Naive thymus-derived CD8-positive, alpha-beta T cell (primary cell): ENCODE measurements at places on chromosomes 1 and 21. TPM values are rescaled to one million over a fixed set of nuclear protein-coding genes. Genes with fewer than 3 reads are reported as not detected.

Gene TNFRSF18
- not detected for polyA plus RNA-seq

Gene HSPG2
- polyA plus RNA-seq = 0.76 TPM

Gene MEF2D
- polyA plus RNA-seq = 12.6 TPM

Gene SPATA45
- polyA plus RNA-seq = not detected

Gene F13B
- not detected for polyA plus RNA-seq

Gene HPCA
- polyA plus RNA-seq = not detected

Gene RASAL2
- polyA plus RNA-seq = not detected

Gene CRYBG2
- not detected for polyA plus RNA-seq

GRCh38 chr1:176073524-176074157 lies 133.4 kb downstream of the COP1 start:
- no peak overlapping the region for H3K27ac ChIP-seq
- no peak overlapping the region for H3K4me3 ChIP-seq
- H3K36me3 ChIP-seq = peaks cover 45% of the 10 kb centered on the region
- H3K27me3 ChIP-seq = no peaks in the 10 kb centered on the region
- no peak for DNase-seq

DNA sequence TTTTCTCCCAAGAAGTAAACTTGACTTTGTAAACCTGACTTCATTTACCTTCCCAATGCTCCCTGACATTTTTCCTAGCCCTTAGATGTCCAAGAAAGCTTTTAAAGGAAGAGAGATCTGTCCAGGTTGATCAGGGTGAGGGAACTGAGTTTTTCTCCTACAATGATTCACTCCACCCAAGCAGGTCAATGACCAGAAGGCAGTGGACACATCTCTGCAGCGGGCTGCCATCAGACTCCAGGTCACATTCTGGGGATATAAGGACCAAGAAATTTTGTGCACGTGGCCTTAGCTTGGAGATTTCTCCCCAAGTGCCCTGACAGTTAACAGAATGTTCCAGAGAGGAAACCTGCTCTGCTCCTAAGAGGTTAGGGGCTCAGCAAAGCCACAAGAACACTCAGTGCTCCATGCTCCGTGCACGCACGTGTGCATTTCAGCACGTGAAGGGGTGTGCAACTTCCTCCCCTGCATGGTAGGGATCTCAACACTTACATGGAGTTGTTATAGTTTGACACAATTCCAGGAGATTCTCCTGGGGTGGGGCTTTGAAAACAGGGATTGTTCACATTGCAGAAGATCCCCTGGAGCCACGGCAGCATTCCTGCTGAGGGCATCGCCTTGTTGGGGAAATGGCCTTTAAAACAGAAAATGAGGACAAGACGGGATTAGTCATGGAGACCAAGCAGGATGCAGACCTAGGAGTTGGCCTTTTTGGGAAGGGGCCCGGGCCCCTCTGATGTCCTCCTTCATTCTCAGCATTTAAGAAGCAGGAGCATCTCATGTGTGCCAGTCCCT lies 9.8 kb downstream of the ABCA4 start:
- no peak overlapping the region for H3K4me3 ChIP-seq
- no peak for DNase-seq
- H3K4me1 ChIP-seq = no peaks in the 10 kb centered on the region
- no peaks in the 10 kb centered on the region for H3K36me3 ChIP-seq

DNA sequence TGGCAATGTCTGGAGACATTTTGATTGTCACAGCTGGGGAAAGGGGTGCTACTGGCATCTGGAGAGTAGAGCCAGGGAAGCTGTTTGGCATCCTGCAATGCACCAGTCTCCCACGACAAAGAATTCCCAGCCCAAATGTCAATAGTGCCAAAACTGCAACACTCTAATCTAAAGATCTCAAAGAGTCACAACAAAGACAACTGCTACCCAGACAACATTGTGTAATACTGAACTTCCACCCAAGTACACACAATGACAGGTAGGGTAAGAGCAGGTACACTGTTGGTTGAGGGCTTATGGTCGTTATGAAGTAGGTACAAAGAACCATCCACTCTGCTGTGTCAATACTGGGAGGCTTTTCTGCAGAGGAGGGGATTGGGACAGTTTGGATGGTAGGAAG lies 8.2 kb upstream of the TMEM51 start:
- peaks cover 9% of the 10 kb centered on the region for H3K4me1 ChIP-seq
- peaks cover 88% of the 10 kb centered on the region for H3K27me3 ChIP-seq
- DNase-seq = no peak
- no peak overlapping the region for H3K27ac ChIP-seq
- no peaks in the 10 kb centered on the region for H3K36me3 ChIP-seq

GRCh38 chr1:180360333-180361075 lies 130.4 kb downstream of the LHX4 start:
- no peak overlapping the region for H3K4me3 ChIP-seq
- no peaks in the 10 kb centered on the region for H3K36me3 ChIP-seq
- DNase-seq = no peak

DNA sequence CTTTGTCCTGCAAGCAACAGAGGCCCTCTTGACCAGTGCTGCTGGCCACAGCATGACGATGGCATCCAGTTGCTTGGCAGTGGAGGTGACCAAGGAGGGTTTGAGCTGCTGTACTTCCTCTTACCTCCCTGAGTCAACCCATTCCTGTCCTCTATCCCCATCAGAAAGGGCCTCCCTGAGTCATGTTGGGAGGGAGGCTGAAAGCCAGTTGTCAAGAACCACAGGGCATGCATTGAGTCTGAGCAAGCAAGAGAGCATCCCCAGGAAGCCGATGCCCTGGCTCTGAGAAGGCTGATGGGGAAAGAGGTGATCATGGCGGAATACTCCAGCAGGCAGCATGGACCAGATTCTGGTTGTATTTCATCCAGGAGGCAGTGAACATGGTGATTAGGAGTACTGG lies 69.6 kb downstream of the LACTBL1 start:
- no peak for DNase-seq
- H3K4me3 ChIP-seq = no peak overlapping the region
- no peaks in the 10 kb centered on the region for H3K36me3 ChIP-seq
- no peak overlapping the region for H3K27ac ChIP-seq
- H3K4me1 ChIP-seq = no peaks in the 10 kb centered on the region

DNA sequence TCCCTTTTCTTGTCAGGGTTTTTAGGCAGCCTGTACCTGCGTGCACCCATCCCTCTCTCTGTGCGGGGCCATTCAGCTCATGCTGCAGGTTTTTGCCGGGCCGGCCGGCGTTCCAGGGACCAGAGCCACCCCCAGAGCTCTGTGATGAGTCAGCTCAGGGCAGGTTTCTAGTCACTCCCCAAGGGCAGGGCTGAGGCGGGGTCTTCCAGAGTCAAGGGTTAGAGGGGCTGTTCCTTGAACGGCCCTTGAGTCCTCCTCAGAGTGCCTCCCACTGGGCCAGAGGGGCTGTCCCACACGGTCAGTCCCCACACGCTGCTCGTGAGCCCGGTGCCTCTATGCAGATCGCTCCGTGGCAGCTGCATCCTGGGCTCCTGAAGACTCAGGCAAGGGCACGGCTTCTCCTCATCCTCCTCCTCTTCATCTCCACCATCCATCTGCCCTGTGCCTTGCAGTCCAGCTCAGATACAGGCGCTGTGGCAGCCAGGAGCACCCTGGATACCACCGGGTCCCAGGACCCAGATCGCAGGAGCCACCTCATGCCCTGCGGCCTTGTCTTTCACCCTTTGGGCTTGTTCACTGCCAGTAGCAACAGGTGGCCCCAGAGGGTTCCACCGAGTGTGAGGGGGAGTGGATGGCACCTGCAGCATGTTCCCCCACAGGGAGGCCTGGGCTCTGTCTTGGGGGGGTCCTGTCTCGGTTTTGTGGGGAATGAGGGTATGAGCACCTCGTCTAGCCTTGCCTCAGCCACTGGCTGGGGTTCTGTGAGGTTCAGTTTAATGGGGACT lies 17.4 kb downstream of the SLX9 start:
- no peak overlapping the region for H3K4me3 ChIP-seq
- peaks cover 13% of the 10 kb centered on the region for H3K4me1 ChIP-seq

DNA sequence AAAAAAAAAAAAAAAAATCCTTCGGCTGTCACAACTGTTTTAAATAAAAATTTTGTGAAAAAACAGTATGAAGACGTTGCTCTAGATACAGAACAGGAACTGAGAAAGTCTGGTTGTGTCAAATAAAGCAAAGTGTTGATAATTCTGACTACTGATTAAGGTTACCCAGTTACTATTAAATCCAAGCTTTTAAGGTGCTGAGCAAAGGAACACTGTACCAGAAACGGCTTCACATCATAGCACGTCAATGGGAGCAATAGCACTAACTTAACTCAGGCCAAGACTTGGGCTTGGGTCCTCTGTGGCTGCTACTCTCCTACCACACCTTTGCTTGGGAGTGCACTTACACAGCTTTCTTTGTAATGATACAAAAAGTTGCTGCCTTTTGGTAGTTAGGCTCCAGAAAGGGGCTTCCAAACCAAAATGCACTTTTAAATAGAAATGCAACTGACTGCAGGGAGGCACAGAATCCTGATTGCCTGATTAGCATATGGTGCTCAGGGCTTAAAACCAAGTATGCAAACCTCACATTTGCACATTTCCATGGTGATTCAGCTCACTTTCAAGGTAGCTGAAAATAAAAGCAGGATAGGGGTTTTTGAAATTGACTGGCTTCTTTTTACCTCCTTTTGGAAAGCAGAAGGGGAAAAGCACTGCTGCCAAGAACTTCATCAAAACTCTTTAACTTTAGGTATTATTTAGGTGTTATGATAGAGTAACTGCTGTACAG lies 6.3 kb downstream of the MCL1 start:
- H3K4me1 ChIP-seq = peaks cover 82% of the 10 kb centered on the region
- peak overlapping the region; percentile 97 for H3K27ac ChIP-seq
- no peak for DNase-seq

DNA sequence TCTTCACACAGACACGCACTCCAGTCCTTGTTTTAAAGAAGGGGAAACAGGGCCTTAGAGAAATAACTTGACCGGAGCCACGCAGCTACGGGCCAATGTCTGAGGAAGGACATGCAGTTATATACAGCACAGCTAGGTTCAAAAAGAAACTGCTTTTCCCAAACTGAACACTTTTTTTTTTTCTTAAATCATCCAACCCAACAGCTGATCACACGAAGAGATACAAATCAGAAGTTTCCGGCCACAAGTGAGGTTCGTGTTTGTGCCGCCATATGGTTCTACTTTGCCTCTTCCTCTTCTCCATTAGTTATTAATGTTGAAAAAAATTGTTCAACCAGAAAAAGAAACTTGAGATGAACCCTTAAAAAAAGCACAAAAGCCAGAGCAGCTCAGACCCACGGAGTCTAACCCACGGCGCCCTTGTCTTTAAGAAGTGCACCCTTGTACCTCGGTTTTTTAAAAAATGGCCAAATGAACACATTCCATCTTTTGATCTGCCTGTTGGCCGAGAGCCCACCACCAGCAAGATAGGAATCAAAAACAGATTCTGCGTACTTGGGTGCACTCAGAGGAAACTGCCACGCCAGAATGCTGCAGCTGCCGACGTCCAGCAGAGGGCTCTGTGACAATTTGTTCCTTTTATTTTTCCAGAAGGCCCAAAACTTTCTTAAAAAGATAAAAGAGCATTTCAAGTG lies 78.9 kb downstream of the SLC66A1 start:
- peak; percentile 75 for DNase-seq
- H3K4me1 ChIP-seq = peaks cover 90% of the 10 kb centered on the region
- peak overlapping the region; percentile 95 for H3K27ac ChIP-seq

DNA sequence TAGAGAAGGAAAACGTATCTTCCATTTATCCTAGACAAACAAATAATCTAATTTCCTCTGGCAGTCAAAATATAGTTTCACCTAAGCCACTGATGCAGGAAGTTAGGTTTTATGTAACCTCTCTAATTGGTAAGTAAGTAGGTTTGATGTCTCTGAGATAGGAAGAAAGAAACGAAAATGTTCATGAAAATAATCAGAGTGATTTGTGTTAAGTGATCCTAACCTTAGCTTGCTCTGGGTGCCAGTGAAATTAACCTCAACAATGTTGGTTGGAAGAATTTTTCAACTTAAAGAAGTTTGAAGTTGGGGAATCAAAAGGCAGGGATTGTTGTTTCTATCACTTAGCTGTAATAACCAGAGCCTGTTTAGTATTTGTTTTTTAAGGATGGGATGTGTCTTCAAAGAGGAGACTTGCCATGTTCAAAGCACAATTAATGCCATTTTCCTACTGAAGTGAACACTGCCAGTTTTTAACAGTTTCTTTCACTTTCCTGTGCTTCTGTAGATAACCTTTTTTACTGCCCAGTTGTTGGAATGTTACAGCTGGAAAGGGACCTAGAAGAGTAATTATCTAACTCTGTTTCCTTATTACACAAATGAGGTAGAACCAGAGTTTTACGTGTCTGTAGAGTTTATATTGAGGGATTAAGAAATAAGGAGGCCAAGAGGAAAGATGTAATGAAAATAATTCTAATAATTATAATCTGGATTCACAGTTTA lies 18.4 kb downstream of the HIPK1 start:
- H3K27ac ChIP-seq = peak overlapping the region; percentile 97
- peaks cover 4% of the 10 kb centered on the region for H3K36me3 ChIP-seq
- no peaks in the 10 kb centered on the region for H3K27me3 ChIP-seq
- H3K4me3 ChIP-seq = peak overlapping the region; percentile 90
- no peak for DNase-seq

DNA sequence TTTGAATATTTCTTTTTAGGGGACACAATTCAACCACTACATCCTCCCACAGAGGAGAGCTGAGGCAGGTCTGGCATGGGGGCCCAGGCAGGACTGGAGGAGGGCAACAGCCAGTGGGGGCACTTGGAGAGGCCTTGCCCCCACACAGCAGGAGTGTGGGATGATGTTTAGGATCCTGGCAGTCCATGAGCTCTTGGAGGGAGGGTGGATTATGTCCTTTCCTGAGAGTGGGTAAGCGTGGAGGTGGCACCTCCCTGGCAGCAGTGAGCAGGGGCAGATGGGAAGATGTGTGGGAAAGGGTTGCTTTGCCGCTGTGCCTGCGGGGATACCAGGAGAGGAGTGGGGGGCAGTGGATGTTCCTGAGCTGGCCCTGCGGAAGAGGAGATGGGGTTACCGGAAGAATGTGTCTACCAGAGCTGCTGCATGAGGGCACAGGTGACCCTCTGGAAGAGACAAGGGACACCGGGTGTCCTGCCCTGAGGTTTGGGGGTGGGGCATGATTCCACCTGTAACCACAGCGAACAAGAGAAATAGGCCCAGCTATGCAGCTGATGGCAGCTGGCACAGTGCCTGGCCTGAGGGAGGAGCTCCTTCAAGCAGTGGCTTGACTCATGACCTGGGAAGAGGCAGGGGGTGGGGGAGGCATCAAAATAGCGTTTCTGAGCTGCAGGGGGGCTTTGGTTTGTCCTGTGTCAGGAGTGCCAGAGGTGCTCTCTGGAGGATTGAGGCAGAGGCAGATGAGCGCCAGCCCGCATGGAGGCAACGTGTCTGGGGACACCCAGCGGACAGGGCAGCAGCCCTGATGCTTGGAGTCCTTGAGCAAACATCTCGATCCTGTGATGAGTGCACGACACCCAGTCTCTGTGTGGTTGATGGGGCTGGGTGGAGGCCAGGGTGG lies 123.9 kb upstream of the TMPRSS2 start:
- no peak overlapping the region for H3K27ac ChIP-seq
- no peak for DNase-seq
- no peak overlapping the region for H3K4me3 ChIP-seq
- no peaks in the 10 kb centered on the region for H3K36me3 ChIP-seq
- no peaks in the 10 kb centered on the region for H3K4me1 ChIP-seq
